CD14-positive monocyte (primary cell): ENCODE measurements at places on chromosomes 5 and 9.

DNA sequence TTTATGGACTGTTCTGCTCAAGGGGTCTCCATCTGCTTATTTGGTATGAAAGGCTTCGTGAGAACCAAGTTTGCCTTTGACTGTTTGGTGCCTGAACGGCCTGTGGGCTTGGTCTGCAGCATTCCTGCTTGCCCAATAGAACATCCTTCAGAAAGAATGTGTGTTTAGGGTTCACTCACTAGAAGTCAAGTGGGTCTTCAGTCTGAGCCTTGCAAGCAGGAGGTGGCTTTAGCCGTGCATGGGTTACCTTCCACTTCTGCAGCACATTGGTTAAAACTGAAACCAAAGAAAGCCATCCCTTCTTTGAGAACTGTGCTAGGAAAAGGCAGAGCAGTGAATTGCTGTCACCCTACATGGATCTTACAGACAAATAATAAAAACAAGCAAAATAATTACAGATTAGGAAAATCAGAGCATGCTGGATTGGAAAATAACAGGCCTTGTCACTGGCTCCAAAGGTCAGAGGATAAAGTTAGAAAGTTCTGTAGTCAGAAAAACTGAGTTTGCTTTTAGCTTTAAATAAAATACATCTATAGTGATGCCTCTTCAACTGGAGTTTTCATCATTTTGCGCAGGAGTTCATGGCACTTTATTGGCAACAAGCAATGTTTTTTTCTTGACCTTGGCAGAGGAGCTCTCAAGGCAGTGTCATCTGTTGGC, 16.6 kb downstream of the WWC1 start:
- no peak for DNase-seq

DNA sequence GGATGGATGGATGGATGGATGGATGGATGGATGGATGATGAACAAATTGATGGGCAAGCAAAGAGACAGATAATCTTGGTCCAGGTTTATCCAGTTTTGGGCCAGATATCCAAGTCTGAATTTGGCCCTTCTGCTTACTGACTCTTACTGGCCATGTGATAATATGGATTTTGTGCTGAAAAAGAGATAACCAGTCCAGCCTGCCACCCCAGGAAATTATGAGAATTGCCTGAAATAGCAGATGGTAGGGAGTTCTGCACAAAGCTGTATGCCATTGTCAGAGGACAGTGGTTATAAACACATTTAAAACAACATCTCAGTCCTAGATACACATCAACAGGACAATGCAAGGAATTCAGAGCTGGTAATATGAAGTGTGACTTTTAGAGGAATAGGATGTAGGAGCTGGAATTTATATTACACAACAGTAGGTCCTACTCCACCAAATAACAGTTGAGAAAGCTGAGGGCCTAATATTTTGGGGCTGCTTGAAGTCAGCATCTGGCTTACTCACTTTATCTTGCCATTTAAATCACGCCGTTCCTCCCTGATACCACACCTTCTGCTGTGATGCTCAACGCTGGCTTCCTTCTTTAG, 9.0 kb upstream of the FAT2 start:
- no peak for DNase-seq

GRCh38 chr5:174735498-174736330, 11.3 kb downstream of the MSX2 start:
- DNase-seq: no peak

GRCh38 chr9:106179191-106179590, 484.9 kb downstream of the TMEM38B start:
- no peak for DNase-seq

DNA sequence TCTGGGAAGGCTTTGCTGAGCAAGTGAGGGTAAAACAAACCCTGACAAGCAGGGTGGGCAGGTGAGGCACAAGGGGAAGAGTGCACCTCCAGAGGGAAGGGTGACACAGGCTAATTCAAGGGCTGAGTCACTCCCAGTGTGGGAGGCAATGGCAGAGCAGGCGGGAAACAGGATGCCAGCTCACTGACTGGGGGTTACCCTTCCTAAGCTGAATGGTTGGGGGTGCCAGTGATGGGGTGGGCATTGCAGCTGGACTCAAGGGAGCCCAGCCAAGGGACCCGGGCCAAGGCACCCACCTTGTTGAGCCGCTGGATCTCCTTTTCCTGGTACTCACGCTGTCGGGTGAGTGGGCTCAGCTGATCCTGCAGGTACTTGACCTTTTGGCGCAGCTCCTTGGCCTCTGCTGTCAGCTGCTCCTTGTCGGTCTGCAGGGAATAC, 18.4 kb downstream of the GPX3 start:
- no peak for DNase-seq

- DNase-seq: no peak
Measured at GRCh38 chr5:179516221-179516620, 34.1 kb upstream of the RUFY1 start.

DNA sequence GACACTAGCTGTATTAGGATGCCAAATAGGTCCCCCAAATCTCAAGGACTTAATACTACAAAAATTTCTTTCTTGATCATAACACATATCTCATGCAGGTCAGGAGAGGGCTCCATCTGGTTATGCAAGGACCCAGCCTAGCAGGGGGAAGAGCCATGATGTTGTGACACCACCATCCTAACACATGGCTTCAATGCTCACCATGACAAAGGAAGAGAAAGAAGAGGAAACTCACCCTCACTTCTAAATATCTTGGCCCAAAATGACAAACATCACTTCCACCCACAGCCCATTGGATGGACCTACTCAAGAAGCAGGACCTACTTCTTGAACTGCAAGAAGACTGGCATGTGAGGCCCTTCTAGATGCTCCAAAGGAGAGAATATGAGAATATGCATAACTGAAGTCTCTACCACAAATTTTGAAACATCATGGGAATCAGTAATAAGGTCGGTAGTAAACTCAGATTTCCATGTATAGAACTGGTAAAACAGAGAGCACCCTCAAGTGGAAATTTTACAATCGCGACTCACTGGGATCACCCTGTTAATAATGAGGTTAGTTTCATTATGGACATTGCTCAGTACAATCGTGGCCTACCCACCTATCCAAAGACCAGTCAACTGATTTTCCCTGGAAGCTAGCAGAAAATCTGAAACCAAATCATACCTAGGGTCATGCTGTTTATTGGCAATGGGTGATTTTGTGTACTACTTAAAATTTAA, 308.2 kb downstream of the ACTL7B start:
- DNase-seq: no peak

GRCh38 chr9:81717747-81718077, 28.4 kb upstream of the TLE1 start:
- DNase-seq: no peak

DNA sequence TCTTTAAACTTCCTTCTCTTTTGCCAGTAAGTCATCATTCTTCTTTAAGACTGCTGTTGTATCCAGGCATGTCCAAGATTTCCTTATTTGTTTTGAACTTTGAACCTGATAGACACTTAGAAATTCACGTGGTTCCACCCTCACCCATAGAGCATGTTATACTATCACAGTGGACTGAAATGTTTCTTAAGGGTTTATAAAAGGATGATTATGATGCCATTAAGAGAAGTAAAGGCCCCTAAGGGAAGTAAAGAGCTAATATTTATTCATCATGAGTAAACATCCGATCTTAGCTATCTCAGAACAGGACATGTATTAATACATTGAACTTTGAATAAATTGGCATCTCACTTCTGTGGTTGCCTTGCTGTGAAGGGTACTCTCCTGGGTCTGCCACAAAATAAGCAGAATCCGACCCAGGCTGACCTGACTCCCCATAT, 49.8 kb downstream of the PRKACG start:
- DNase-seq: no peak

DNA sequence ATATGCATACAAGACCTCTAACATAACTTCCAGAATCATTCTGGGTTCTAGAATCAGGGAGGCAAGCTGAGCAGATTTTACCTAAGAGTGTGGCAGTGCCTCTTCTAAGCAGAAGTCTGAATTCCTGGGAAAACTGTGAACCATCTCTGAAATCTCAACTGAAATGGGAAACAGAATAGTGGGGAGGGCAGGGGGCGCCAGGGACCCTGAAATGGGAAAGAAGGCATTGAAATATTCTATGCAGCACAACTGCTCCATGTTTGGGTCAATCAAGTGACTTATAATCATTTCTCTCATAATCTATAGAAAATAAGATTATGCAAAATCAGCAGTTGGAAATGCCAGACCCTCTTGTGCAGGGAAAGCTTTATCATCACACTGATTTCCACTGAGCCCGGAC, 156.1 kb downstream of the EBF1 start:
- no peak for DNase-seq

DNA sequence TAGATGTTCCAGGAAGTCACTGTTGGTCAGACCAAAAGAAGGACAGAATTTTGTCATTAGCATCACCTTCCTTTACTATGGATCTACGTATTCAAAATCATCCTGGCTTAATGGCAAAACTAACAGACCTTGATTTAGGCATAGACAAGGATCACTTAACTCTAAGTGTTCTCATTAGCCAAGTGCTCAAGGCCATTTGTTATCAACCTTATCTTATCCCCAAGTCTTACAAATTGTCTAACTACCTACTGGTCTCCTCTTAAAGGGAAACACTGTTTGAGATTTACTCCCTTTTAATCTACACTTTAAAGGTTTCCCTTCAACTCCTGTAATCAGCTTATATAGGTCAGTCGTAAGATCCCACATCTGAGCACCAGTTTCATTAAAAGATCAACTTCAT, 1197.5 kb upstream of the C9orf72 start:
- DNase-seq: no peak

- DNase-seq: no peak
Measured at GRCh38 chr5:1247811-1248210, 22.6 kb downstream of the SLC6A18 start.
